GM23248 (cell line): ENCODE measurements at places on chromosomes 7 and 10.

GRCh38 chr7:66743920-66744319 is 3.4 kb downstream of the RABGEF1 start:
- no peak for DNase-seq

DNA sequence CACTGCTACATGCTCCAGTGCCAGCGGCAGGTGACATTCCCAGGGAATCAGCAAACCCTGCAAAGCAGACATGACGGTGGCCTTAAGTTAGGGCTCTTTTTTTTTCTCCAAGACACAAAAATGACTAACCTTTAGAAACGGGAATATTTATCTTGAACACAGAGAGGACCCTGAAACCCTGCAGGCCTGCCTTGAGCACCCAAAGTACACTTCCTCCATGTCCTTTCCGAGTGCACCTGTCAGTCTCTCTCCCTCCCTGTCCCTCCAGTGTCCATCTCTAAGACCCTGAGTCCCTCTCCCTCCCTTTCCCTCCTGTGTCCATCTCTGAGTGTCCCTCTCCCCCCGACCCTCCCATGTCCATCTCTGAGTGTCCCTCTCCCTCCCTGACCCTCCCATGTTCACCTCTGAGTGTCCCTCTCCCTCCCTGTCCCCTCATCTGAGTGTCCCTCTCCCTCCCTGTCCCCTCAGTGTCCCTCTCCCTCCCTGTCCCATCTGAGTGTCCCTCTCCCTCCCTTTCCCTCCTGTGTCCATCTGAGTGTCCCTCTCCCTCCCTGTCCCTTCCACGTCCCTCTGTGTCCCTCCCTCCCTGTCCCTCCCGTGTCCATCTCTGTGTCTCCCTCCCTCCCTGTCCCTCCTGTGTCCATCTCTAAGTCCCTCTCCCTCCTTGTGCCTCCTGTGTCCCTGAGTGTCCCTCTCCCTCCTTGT is 51.2 kb upstream of the CAMK2B start:
- no peak for DNase-seq

DNA sequence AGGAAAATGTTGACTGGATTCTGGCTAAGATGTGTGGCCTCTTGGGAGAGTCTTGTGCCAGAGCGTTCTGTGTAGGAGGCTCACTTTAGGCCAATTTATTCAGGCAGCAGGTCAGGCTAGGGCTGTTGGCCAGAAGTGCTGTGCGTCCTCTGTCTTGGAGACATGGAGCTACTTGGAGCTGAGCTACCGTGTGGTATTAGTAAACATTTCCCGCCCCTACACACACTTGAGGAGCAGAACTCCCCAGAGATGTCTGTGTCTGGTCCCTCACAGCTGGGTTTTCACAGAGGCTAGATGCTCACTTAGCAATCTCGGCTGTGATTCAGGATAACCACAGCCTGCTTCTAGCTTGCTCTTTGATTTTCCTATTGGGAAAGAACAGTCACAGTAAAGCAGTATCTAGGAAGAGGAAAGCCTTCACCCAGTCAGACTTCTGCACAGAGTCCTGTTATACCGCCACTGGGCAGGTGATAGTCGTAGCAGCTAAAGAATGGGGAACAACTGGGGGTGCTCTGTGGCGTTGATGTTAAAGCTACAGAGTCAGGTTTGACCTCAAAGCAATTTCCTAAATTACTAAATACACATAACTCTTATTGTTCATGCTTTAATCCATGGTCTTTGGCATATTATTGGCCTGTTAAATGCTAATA is 86.7 kb downstream of the MDFIC start:
- DNase-seq = peak; percentile 85

DNA sequence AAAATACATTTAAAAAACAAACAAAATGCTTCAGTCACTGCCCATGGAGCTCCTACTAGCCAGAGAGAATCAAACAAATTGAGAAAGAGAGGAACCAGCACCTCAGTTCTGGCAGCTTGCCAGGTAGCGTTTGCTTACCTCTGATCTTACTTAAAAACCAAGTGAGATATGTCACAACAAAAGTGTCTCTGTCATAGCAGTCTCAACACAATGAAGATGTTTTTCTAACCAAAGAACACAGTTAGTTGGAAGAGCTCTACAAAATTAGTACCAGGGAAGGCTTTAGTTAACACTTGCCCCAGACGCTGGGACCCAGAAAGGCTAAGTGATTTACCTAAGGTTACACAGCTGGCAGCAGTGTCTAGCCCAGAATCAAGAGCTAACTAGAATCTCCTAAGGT is 3.4 kb downstream of the DOCK4 start:
- no peak for DNase-seq
